ENCODE measurements at places on chromosomes 3 and 15.

- DNase-seq, result no peak
Observed at GRCh38 chr15:26974120-26974780, 3.3 kb downstream of the GABRG3 start.

GRCh38 chr3:105274536-105274935, 92.2 kb upstream of the ALCAM start:
- DNase-seq, result no peak

DNA sequence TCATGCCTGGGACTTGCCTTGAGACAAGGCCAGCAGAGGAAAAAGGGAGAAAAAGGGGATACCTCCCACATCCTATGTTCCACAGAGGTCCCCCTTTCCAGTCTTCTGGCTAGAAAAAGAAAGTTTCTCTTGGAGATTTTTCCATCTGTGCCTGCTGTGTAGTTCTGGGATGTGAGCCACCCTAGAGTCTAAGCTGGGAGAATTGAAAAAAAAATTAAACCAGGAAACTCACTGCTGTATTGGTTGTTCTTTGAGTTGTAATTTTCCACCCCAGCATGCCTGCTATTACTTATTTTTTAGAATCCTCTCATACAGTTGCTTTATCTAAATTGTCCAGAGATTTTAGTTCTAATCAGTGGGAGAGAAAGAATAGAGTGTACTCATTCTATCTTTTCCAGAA, 68.4 kb downstream of the SV2B start:
- DNase-seq, result no peak

DNA sequence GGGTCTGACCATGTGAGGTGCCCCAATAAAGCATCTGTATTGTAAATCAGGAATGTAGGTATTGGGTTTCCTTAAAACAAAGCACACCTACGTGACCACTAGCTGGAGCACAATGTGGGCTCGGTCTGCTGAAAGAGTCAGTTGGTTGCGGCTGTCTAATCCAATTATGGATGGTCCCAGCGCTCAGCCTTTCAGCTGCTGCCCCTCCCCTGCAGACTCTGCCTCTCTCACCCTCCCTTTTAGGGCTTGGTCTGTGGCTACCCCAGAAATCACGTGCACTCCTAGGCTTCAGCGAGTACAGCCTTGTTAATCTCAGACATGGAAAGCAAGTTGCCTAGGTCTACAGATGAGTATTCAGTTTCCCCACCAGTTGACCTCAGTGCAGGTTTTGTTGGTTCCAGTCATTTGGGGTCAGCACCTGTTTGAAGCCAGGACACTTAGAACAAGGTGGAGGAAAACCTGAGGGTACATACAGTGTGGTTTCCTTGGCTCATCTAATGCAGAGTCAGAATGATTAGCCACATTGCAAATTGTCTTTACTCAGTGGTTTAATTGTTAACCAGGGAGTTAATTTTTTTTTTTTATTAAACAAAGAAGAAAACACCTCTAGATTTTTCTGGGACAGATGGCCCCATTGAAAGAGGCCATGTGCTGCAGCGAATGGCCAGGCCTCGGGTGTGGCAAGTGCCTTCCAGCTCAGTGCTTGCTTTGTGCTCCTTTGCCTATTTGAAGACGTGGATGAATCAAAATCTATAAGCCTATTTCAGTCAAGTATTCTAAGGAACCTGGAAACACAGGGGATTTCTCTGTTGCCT, 137.7 kb downstream of the IGF1R start:
- DNase-seq, result peak; percentile 37
